ENCODE measurements at places on chromosomes 4 and X.

GRCh38 chrX:131264053-131264452, 25.1 kb downstream of the IGSF1 start:
- DNase-seq, result no peak

- no peak for DNase-seq
These were observed 9.2 kb downstream of the VSIG4 start for GRCh38 chrX:66030505-66031317.

DNA sequence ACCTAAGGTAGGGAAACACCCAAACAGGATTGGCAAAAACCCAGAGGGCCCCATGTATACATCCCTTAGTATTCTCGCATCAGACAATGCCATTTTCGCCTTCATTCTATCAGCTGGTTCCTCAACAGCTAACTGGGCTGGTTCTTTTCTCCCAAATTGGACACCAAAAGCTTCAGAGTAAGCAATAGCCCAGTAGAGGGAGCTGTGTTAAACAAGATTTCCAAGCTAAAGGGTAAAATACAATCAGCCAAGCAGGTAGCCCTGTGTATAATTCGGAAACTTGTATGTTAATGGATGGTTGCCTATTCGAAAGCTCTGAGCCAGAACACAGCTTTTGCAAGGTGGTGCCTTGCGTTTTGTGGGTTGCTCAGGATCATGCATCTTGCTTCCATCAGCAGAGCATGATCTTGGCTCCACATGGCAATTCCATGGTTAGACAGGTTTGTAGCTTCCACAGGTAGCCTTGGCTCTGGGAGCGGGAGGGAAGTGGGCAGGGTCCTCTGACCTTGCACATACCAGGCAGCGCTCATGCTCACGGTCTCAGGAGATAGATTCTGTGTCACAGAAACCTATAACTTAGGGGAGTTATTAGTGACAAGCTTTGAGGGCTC, 115.2 kb upstream of the LNX1 start:
- DNase-seq, result peak; percentile 40

DNA sequence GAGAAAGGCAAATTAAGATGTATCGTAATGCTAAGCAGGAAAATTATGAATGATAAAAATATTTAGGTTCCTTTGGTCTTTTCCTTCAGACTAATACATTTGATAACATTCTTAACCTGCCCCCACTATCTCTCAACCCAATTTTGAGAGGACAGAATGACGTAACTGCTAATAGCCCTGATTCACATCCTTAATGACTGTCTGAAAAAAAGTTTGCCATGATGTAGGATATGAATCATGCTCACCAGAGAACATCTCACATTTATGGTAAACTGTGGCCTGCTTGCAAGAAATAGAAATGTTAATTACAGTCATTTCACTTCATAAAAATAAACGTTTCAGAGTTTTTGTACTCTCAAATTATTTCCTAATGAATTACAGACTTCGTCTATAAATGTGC, 128.0 kb upstream of the VEGFC start:
- DNase-seq, result no peak

DNA sequence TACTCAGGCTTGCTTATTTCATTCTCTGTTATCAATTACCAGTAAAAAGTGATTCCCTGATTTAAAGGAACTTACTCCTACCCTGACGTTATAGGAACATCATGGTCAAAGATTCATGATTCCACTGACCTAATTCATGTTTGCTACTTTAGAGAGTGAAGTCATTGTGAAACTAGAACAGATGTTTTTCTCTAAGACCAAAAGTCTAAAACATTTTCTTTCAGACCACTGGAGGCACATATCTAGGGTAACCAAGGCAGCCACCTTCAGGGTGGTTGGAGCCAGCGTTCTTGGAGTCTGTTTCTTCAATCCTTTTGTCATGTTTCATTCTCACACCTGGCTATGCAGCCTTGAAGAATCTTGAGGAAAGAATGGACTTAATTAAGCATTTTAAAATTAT, 77.8 kb downstream of the GALNTL6 start:
- DNase-seq, result peak; percentile 7

DNA sequence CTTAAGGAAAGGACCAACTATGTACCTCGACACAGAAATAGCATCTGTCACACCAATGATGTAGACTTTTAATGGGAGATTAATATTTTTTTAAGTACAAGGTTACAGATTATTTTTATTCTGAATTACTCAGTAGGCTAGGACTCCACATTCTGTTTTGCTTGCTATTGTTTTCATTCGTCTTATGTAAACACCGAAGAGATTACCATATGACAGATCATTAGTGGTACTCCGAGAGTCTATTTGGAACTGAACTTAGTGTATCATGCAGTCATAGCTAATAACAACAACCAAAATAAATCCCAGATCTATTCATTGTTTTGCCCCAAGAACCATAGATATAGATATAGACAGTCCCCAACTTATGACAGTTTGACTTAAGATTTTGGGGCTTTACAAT, 139.7 kb upstream of the SPRY1 start:
- no peak for DNase-seq

- DNase-seq, result no peak
These were observed 34.6 kb downstream of the COX18 start for GRCh38 chr4:73034896-73035295.

DNA sequence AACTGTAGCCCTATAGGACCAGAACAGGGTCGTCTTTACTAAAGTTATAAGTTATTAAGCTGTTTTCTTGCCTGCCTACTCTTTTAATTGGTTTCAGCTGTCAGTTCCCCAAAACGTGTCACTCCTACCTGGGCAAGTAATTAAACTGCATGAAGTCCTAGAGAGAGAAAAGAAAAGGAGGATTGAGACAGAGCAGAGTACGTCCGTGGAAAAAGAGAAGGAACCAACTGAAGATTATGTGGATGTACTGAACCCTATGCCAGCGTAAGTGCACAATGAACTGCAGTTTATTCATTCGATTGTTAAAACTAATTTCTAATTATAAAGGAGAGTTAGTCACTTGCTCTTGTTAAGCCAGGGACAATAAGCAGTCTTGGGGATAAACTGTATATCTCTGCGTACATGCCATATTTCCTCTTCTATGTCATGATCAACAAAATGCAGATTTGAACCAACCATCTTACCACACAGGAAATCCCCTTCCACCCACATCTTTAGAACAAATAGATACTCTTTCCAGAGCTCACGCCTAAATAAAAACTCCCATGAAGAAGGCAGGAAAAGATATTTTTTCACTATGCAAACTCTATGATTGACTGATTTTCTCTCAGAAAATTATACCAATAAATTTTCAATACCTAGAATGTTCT, 22.8 kb downstream of the STAP1 start:
- no peak for DNase-seq

GRCh38 chr4:138864961-138865720, 150.4 kb upstream of the NOCT start:
- no peak for DNase-seq

DNA sequence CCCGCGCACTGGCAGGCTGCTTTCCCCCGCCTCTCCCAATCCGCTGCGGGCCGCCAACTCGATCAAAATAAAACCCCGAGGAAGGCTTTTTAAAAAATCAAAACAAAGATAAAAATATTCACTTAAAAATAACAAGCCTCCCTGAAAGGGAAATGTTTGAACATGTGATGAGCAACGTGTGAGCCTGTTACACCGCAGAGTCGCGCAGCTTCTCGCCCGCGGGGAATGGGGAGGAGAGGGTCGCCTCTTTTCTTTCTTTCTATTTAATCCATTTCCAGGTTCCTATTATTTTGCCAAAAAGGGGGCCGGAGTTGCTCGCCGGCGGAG, 326.0 kb upstream of the F9 start:
- DNase-seq, result no peak

GRCh38 chr4:53779025-53779424, 187.7 kb upstream of the LNX1 start:
- no peak for DNase-seq

DNA sequence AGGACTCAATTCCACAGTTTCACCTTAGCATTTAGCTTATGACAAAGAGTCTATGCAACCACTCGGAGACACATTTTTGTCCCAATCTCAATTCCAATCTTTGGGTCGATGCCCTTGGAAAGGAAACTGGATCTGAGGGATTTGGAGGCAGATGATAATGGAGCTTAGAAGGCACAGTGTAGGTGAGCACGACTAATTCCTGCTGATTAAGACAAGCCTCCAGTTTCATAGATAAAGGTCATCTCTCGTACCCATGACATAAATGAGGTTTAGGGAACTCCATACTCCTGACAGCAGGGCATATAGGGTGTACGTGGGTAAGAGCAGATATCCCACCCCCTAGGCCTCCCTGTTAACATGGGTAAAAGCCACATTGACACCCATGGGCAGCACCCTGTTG, 24.4 kb upstream of the ZNF718 start:
- DNase-seq, result no peak

DNA sequence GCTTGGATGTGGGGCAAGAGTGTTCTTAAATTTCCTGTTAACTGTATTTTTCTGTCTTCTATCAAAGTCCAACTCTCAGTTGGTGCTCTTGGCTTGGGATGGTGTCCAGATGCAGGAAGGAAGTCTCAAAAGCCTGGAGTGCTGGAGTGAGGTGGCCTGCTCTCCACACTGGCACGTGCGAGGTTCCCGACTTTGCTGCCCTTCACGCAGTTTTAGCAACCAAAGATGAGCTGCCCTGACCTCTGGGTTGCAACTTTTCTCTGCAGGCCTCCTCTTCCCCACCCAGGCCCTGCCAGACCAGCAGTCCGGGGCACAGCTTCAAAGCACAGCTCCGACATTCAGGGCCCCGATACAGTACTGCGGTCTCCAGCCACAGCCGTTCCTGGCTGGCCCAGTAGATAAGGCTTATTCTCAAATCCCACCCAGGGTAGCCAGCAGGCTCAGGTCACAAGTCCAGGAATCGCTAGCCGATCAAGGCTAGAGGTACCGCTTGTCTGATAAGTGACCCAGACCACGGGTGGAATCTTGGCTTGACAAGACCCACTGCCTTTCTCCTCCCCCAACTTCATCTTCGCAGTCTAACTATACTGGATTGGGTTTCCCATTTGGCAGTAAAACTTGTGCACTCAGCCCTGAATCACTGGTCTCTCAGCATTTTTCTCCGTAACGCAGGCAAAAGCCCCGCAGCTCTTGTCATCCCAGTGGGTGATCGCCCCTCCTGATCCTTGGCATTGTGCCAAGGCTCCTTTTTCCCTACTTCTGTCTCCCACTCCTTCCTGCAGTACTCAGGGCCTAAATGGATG, 21.8 kb upstream of the JADE1 start:
- DNase-seq, result no peak

DNA sequence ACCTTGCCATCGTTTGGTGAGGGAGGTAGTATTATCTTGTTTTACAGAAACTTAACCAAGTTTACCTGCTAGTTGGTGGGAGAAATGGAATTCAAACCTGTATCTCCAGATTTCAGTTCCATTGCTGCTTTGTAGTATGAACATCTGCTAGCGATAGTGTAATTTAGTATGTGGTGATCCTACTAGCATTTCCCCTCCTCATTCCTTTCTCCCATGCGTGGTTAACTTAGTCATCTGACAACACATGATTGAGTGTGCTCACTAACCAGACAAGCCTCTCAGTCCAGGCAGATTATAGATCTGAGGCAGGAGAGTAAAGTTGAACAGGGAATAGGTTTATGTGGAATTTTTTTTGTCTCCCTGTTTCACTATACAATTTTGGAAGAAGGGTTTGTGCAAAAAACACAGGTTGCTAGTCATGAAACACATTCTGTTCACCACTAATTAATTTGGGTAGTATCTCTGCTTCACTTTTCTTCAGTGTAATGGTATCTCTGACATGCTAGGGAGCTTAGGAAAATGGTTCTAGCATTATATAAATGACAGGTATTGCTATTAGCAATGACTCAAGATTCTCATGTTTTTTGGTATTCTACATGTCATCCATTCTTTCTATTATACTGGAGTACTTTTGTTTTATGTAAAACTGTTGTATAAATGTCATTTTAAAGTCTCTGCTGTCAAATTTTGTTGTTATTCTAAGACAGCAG, 21.7 kb downstream of the RBPJ start:
- no peak for DNase-seq

DNA sequence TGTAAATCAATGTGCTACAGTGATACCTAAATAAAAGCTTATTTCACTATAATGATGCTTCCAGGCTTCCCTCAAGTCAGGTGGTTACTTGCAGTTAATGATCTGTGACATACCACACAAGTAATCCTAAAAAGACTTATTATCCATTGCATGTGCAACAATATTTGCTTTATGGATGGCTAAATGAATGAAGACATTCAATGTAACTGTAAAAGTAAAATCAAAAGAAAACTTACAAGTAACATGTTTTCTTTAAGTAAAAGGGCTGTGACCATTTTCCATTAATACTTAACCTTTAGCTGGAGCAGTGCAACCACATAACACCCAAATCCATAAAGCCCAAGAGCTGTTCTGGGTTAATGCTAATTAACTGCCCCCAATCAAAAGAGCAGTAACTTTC, 42.6 kb downstream of the RAB28 start:
- no peak for DNase-seq

GRCh38 chr4:107780665-107781064, 44.1 kb upstream of the SGMS2 start:
- no peak for DNase-seq

DNA sequence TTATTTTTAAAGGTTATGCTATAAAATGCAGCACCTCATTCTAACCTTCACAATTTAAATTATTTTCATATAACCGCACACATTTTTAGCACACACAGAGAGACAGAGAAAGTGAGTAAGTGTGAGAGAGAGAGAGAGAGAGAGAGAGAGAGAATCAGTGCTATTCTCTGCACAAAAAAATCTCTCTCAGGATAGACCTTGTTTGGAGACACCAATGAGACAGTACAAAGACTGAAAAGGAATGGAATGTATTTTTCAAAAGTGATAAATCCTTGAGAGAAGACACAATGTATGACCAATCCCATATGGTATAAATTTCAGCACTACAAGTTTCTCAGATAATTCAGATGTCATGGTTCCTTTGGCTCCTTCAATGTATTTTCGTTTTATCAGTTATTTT, 132.1 kb upstream of the PCDH18 start:
- no peak for DNase-seq

- DNase-seq, result no peak
These were observed 6.3 kb downstream of the TMEM31 start for GRCh38 chrX:103716962-103717361.

DNA sequence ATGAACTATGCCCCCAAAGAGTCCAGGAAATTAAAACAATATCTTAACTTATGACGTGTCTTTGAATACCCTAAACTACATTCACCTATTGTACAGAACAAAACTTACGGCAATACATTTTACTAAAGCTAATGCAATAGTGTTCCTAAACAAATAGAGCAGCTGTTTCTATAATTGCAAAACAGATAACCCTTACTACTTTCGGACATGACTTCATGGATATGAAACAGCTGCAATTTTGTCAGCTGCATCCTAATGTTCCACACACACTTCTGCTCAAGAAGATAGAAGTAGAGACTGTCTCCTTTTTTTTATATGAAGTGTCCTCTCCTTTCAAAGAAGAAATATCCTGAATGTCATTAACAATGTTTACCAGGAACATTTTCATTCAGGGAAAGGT, 174.9 kb downstream of the ACTRT1 start:
- DNase-seq, result no peak

DNA sequence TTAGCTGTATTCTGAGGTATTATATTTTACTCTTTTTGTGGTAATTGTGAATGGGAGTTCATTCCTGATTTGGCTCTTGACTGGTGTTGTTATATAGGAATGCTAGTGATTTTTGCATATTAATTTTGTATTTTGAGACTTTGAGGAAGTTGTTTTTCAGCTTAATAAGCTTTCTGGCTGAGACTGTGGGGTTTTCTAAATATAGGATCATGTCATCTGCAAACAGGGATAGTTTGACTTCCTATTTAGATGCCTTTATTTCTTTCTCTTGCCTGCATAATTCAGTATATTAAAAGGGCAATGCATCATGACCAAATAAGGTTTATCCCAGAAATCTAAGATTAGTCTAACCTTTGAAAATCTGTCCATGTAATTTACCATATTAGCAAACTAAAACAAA, 44.7 kb upstream of the EPGN start:
- DNase-seq, result no peak

Data from GM06990 (cell line).